Activated CD8-positive, alpha-beta memory T cell treated with anti-CD3 and anti-CD28 coated beads for 24 hours (primary cell): ENCODE measurements at places on chromosomes 13 and 19.
A peak's percentile ranks its signal among the peaks of the same experiment; 100 is the strongest.

- DNase-seq, result no peak
Measured at GRCh38 chr13:40058757-40059236, 403.3 kb downstream of the COG6 start.

- DNase-seq, result no peak
Measured at GRCh38 chr19:34733266-34733745, 737 bp upstream of the ZNF181 start.

- no peak for DNase-seq
Measured at GRCh38 chr19:16027528-16027927, 48.8 kb upstream of the TPM4 start.

- DNase-seq, result no peak
Measured at GRCh38 chr19:18401580-18402112, 4.2 kb upstream of the LRRC25 start.

- DNase-seq, result no peak
Measured at GRCh38 chr13:91922969-91923592, 524.7 kb downstream of the GPC5 start.

DNA sequence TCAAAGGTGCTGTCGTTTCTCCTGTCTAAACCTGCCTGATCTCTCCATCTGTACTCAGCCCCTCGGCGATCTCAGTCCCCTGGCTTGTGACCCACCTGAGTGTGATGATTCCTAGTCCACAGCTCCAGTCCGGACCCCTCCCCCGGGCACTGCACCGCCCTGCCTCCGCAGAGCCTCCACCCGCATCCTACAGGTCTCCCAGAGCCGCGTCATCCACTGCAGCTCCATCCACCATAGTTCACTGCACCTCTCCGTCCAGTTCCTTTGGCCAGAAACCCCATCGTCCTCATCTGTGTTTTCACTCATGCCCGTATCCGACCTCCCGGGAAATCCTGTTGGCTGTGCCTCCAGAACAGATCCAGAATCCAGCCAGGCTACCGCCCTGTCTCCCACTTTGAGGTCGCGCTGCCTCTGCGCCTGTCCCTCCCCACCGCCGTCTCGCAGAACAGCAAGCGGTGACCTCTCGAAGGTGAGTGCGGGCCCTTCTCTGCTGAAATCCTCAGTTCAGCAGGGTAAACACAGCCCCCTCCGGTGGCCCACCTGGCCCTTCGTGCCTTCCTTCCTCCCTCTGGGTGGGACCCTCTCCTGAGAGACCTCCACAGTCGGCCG is 51.9 kb upstream of the MCF2L start:
- no peak for DNase-seq

GRCh38 chr13:113280126-113280525 is 16.9 kb upstream of the LAMP1 start:
- no peak for DNase-seq

GRCh38 chr13:79548902-79549301 is 67.9 kb downstream of the NDFIP2 start:
- no peak for DNase-seq

DNA sequence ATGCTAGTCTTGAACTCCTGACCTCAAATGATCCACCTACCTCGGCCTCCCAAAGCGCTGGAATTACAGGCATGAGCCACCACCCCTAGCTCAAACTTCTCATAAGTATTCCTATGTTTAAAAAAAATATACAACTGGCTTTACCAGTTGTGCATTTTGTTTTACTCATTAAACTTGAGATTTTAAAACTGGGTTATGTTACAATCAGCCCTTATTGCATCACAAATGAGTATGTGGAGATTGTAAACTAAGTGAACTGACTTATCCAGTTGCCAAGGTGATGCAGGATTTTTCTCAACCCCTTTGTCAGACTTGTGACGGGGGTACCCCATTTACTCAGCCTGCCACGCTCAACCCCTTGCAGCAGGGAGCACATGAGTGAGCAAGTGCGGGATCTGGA is 14.4 kb upstream of the GTF2F2 start:
- DNase-seq, result no peak

- DNase-seq, result no peak
Measured at GRCh38 chr13:34617473-34618083, 324.5 kb upstream of the NBEA start.

- no peak for DNase-seq
Measured at GRCh38 chr13:66205807-66206206, 1024.3 kb downstream of the PCDH9 start.

- no peak for DNase-seq
Measured at GRCh38 chr19:18157465-18158063, 4.6 kb downstream of the PIK3R2 start.

GRCh38 chr13:83827338-83827737 is 54.9 kb downstream of the SLITRK1 start:
- DNase-seq, result no peak

GRCh38 chr13:79432992-79433391 is 26.9 kb upstream of the RBM26 start:
- DNase-seq, result no peak

DNA sequence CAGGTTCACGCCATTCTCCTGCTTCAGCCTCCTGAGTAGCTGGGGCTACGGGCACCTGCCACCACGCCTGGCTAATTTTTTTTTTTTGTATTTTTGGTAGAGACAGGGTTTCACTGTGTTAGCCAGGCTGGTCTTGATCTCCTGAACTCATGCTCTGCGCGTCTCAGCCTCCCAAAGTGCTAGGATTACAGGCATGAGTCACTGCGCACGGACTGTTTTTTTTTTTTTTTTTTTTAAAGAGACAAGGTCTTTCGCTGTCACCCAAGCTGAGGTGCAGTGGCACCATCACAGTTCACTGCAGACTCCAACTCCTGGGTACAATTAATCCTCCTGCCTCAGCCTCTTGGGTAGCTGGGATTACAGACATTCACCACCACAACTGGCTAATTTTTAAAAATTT is 8.2 kb upstream of the ADAMTS10 start:
- no peak for DNase-seq

DNA sequence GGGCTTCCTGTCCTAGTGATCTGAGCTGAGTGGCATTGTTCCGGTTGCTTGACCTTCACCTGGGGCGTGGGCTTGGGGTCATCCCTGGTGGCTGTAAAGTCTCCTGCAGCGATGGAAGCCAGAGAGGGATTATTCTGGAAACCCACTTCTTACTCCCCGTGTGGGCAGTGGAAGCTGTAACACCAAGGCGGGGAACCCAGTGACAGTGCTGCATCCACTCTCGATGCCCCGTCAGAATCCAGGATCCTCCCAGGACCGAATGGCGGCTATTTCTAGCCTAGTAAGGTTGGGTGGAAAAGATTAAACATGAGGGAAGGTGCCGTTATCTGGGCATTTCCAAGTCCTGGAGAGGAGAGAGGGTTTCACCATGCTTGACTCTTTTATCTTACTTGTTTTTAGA is 280.6 kb downstream of the ZNF536 start:
- DNase-seq, result peak; percentile 17
